D341Med (cell line): ENCODE measurements at places on chromosomes 7 and 10.

GRCh38 chr10:80372675-80373074, 16.1 kb downstream of the DYDC2 start:
- no peak for DNase-seq

DNA sequence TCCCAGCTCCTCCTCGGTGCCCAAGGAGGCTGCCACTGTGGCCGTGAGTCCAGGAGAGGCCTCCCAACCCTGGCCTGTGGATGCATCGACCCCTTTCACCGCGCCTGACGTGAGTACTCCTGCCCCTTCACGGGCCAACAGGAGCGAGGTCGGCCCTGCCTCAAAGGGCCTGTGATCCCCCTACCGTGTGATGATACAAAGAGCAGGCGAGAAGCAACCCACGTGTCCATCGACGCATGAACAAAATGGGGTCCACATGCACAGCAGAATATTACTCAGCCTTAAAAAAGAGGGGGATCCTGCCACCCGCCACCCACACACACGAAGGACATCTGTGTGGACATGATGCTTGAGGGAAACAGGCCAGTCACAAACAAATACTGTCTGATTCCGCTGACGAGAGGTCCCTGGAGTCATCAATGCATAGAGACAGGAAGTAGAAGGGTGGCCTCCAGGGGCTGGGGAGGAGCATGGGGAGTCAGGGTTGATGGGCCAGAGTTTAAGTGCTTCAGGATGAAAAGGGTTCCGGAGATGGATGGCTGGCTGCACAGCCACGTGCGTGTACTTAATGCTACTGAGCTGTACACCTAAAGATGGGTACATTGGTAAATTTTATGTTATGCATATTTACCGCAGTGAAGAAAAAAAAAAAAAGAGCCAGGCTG, 151.9 kb downstream of the PRKAG2 start:
- DNase-seq, result no peak

- peak; percentile 96 for DNase-seq
These were observed 14.7 kb upstream of the MICALL2 start for GRCh38 chr7:1473864-1474512.

- DNase-seq, result no peak
These were observed 35.6 kb upstream of the GRB10 start for GRCh38 chr7:50818324-50818723.

DNA sequence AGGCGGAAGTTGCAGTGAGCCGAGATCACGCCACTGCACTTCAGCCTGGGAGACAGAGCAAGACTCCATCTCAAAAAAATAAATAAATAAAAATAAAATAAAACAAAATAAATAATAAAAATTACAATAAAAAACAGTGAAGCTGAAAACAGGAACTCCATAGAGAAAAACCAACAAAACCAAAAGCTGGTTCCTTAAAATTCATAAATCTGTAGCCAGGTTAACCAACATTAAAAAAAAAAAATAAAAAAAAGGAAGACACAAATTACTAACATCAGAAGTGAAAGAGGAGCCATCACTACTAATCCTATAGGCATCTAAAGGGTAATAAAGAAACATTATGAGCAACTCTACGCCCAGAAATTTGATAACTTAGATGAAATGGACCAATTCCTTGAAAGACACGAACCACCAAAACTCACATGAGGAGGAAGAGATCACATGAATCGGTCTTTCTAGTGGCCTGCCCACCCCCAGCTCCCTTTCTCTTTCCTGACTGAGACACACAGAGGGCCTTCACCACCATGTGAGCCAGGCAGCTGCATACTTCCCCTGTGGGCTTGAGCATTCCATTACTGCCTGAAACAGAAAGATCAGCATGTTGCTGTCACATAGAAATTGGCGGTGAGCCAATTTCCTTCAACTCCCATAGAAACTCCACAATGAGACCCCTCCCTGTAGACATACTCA, 208.7 kb downstream of the MAD1L1 start:
- no peak for DNase-seq

DNA sequence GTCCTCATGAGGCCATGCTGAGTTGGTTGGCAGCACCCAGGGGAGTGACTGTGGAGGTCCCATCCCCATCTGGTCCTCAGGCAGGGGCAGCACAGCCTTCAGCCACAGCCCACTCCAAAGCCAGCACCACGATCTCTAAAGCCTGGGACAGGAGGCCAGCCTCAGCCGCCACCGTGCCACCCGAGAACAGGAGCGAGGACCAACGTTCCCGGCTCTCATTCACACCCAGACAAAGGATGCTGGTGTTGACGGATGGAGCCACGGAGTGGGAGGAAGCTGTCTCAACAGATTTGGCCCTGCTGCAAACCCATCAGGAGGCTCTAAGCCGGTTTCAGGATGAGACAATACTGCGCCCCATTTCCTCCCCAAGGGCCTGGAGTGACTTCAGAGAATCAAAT, 42.7 kb upstream of the PPP2R2D start:
- no peak for DNase-seq
